AG10803 (cell line): ENCODE measurements at places on chromosomes 2 and 18.

GRCh38 chr2:21924640-21925285, 801.0 kb downstream of the TDRD15 start:
- no peak for DNase-seq

- no peak for DNase-seq
Measured at GRCh38 chr2:172381275-172382027, 45.9 kb upstream of the ITGA6 start.

DNA sequence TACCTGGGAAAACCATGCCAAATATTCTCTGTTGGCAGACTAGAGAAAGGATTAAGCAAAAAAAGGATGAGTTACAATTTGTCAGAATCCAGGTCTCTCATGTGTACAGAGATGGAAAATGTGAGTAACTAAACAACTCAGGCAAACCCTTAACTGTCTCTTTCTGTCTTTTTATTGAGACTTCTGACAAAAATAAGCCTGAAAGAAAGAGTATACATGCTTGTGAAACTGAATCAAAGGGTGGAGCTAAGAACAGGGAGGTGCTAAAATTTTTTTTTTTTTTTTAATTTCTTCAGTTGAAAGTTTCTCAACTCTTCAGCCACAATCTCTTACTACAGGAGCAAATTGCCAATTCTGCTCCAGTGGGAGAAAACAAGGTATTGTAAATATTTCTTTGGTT, at the start of gene SERPINB10:
TSS of gene SERPINB10 (plus strand) at position 295 of the 400 bp plus-strand sequence. CDS start 7,553 bp downstream, outside the sequence.
- DNase-seq = no peak

DNA sequence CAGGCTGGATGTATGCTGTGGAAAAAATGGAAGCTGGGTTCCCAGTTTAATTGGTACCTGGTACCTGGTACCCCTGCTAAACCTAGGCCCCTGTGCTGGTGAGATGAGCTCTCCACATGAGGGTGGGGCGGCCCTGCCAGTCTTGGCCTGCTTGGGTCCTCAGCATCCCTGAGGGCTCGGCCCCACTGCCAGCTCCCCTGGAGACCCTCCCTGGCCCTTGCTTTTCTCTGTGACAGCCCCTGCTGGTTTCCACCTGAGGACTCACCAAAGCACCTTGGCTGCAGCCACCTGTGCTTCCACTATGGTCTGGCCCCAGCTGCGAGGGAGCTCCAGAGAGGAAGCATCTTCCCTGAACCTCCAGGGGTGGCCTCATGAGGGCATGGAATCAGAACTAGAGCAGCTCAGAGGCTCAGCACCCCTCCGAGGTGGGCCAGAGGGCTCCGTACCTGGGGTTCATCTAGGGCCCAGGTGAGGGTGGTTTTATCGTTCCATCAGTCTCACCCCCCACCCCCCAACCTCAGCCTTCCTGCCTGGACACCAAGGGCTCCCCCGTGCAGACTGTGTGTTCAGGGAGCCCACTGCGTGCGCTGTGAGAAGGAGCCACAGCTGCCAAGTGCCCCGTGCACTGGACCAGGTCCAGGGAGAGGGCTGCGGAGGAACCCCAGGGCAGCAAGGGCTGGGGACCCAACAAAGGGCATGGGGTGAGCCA, 23.7 kb upstream of the HDAC4 start:
- no peak for DNase-seq

GRCh38 chr2:23826040-23826439, 100.9 kb downstream of the ATAD2B start:
- DNase-seq = peak; percentile 25

- DNase-seq = peak; percentile 56
Measured at GRCh38 chr2:207135340-207135739, 30.4 kb downstream of the KLF7 start.

DNA sequence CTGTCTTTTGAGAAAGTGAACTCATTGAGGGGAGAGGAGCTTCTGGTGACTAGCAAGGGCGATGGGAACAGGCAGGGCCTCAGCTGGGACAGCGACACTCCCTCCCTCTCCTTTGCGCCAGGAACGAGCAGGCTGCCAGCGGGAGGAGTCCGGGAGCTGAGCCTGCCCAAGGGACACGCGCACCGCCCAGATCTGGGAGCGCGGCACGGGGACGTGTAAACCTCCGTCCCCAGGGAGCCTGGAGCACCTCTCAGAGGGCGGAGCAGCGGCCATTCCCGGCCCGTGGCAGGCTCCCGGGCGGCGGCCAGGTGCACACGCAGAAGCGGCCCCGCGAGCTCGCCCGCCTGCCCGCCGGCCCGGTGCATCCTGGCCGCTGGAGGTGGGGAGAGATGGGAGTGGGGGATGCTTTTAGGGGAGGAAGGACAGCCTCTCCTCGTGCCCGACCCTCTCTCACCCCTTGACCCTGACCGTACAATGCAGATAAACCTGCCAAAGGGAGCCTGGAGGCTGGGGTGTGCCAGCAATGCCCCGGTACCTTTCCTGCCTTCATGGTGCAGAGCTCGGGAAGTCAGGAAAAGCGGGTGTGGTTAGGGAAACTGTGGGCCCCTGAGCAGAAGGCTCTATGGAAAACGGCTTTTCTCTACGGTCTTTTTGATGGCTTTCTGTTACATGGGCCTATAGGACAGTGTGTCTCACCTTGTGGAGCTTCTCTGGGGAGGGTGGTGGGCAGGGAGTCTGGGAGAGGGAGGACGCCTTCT, 2.2 kb downstream of the AQP4 start:
- DNase-seq = no peak

DNA sequence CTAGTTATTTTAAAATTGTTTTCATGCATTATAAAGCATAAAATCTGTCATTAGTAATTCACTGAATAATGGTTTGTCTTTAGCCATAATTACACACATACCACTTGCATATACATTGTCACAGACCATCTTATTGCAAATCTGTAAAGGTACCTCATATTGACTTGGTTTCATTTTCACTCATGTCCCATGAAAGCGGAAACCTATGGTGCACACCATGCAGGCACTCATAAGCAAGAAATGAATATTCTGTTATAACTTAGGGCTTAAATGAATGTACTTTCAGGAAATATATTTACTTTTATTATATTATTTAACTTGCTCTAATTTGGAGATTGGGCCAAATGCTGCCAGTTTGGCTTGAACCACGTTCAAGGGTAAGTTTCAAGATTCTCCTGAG, 29.2 kb upstream of the STK17B start:
- DNase-seq = no peak

DNA sequence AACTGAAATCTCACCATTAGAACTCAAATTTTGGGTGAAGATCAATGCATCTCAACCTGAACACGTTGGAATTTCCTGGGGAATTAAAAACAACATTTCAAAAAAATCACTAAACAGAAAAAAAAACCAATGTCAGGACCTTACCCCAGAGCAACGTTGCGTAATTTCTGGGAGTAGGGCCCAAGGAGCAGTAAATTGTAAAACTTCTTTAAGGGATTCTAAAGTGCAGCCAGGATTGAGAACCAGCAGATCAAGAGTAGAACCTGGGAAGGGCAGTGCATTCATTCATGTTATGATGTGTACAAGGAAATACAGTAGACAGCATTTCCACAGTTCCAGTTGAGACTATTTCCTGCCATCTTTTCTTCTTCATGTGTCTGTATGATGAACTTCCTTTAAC, 56.9 kb downstream of the RHBDD1 start:
- DNase-seq = peak; percentile 81

- no peak for DNase-seq
Measured at GRCh38 chr2:49937432-49937831, 783.1 kb upstream of the FSHR start.

DNA sequence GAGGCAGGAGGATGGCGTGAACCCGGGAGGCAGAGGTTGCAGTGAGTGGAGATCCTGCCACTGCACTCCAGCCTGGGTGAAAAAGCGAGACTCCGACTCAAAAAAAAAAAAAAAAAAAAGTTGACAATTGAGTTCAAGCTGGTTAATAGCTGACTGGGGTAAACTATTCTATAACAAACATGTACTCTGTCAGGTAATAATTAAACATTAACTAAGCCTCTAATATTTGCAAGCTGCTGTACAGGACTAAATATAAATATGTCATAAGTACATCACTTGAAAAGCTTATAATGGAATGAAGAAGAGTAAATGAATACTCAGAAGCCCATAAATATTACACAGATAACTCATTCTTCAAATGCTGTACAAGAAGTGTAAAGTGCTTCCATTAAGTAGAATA, 190.4 kb upstream of the CRIM1 start:
- no peak for DNase-seq

DNA sequence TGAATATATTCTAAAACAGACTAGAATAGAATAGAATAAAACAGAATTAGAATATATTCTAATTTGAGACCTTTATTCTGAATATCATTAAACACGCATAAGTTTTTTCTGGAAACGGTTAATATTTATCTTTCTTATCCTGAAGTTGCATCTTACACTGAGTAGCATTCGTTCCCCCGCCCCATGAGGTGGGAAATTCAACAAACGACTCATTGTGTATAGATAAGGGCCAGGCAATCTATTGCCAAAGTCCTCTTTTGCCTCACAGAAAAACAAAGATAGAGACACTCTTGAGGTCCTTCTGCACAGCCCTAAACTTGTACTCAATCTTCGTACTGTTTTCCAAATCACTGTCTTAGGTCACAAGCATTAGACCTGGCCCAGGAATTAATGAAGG, 98.1 kb downstream of the COL6A3 start:
- no peak for DNase-seq

- no peak for DNase-seq
Measured at GRCh38 chr2:10019602-10020400, 23.5 kb upstream of the KLF11 start.

DNA sequence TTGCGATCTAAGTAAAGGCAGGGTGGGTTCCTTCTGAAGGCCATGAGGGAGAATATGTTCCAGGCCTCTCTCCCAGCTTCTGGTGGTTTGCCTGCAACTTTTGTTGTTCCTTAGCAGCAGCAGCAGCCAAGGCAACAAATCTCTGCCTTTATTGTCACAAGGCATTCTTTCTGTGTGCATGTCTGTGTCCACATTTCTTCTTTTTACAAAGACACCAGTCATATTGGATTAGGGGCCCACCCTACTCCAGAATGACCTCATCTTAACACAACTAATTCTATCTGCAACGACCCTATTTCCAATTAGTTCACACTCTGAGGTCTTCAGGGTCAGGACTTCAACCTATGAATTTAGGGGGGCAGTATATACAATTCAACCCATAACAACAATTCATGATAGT, 587.5 kb downstream of the XIRP2 start:
- DNase-seq = no peak
